NCI-H774 (cell line): ENCODE measurements at places on chromosomes 16 and 17.

DNA sequence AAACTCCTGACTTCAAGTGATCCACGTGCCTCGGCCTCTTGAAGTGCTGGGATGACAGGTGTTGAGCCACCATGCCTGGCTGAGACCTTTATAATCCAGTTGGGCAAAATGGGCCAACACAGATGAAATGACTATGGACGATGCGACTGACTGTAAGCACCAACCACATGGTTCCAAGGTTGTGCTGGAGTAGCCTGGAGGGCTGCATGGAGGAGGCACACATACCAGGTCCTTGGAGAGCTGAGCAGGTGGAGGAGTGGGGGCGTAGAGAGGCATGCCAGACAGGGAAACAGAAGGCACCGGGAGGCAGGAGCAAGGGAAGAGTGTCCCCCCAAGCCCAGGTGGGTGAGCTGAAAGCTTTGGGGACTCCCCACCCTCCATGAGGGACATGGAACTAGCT lies 85.2 kb downstream of the ABR start:
- no peak for DNase-seq

DNA sequence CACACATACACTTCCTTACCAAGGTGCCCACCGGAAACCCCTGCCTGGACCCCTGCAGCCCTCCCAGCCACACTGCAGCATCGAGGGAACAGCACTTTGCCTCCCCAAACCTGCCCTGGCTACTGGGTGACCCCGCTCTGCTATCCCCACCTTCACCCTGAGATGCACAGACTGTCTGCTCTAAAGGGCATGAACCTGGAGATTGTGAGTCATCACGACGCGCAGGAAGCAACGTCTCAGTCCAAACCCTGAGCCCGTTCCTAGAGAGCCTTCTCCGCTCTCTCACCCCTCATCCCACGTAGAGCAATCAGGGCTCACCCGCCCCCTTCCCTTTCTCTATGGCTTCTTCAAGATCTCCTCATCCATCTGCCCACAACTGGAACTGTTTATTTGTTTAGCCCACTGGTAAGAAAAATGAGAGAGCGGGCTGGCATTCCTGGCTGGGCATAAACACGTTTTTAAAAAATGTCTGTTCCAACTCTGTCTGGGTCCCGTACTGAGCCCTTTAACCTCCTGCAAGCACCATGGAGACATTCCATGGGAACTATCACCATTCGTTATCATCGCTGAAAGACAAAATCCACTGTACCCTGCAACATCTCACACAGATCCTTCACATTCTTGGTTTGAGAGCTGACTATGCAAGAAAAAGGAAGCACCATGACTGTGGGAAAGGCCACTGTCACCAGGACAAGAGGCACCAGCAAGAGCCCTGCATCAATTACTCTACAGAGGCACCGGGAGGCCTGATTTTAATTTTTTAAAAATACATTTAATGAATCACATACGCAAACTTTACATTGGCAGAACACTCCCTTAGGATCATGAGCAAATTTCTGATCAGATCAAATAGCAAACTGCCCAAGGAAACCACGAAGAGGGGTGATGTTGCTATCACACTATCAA lies 28.2 kb downstream of the ZFHX3 start:
- no peak for DNase-seq

DNA sequence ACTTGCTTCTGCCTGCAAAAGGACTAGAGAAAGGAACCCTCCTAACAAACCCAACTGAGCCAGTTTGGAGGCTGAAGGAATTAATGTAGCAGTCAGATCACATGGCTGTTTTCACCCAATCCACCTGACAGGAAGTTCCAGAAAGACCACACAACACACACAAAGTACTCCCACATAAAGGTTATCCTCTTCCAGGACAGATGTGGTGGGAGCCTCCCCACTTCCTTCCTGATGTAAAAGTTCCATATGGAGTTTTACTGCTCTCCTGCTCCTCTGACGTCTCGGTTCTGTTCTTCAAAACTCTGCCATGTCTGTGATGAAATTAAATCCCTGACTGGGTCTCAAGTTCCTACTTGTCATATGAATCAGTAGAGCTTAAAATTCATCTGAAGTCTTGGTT lies 497.0 kb upstream of the HSBP1 start:
- DNase-seq = no peak

DNA sequence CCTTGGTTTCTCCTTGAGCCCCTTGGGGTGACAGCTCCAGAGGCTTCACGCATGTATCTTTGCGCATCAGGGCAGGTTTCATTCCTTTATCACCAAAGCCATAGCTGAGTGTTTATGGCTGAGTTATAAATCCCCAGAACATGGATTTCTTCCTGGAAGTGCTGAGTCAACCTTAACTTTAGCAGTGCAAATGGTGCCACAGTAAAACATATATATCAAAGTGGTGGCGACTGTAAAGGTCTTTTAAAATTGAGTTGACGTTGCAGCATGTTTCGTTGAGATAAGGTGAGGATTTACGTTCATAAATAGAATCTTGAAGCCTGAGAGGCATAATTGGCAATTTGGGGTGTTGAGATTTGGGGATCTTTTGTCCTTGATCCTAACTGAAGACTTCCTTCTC lies 214.1 kb downstream of the HS3ST4 start:
- DNase-seq = no peak

GRCh38 chr16:88323041-88323440 lies 59.7 kb upstream of the ZNF469 start:
- DNase-seq = no peak

- DNase-seq = no peak
Observed at GRCh38 chr17:4444782-4445473, 11.2 kb downstream of the SPNS3 start.

DNA sequence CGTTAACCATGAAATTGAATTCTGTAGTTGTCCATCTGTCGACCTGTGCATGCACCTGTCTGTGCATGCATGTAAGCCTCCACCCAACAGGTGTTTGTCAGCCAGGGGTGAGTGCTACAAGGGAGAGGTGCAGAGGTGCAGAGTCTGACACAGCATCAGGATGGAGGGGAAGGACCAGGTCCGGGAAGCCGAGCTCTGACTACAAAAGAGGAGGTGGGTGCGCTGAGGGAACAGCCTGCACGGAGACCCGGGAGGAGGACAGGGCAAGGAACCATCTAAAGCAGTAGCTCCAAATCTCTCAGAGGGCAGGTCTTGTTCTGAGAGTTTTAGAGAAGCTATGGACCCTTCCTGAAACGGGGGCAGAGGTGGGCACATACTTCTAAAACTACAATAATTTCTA lies 54.1 kb downstream of the B9D1 start:
- DNase-seq = no peak

GRCh38 chr16:64365448-64365931 lies 756.4 kb downstream of the CDH11 start:
- no peak for DNase-seq

- DNase-seq = no peak
Observed at GRCh38 chr17:1160591-1161390, 19.0 kb downstream of the ABR start.

- no peak for DNase-seq
Observed at GRCh38 chr16:16909126-16909525, 530.2 kb downstream of the NPIPA7 start.

- no peak for DNase-seq
Observed at GRCh38 chr17:57662041-57662440, 83.1 kb downstream of the CCDC182 start.

GRCh38 chr16:53545433-53545832 lies 42.4 kb upstream of the AKTIP start:
- DNase-seq = no peak

DNA sequence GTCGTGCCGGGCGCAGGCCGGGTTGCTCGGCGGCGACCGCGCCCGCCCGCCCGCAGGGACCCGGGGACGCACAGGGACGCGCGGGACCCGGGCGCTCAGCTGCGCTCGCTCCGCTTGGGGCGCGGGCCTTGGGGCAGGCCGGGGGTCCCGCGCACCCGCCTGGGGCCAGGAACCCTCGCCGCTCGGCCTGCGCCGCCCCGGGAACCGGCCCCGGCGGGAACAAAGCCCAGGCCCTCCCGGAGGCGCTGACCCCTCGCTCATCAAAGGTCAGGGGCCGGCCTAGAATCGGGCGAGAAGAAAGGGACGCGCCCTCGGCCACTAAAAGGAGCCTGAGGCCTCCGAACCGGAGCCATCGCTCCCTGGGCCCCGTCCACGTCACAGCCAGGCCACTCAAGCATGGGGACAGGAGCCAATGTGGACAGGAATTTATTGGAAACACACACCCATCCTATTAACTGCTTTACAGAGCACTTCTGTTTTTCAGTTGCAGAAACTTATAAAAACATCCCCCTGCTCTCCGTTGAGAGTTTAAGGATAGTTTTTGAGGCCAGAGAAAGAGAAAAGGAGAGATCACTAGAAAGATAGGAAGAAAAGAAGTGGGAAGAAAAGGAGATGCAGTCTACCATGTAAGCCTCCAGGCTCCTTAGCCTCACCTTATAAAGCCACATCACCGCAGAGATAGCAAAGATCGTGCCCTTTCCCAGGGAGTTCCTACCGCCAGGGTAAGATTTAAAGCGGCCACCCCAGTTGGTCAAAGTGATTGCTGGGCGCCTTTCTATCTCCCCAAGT lies 558 bp upstream of the ZFHX3 start:
- DNase-seq = no peak

- no peak for DNase-seq
Observed at GRCh38 chr16:10885246-10885645, 8.2 kb downstream of the CIITA start.

- no peak for DNase-seq
Observed at GRCh38 chr16:84709609-84710008, 9.8 kb downstream of the USP10 start.

DNA sequence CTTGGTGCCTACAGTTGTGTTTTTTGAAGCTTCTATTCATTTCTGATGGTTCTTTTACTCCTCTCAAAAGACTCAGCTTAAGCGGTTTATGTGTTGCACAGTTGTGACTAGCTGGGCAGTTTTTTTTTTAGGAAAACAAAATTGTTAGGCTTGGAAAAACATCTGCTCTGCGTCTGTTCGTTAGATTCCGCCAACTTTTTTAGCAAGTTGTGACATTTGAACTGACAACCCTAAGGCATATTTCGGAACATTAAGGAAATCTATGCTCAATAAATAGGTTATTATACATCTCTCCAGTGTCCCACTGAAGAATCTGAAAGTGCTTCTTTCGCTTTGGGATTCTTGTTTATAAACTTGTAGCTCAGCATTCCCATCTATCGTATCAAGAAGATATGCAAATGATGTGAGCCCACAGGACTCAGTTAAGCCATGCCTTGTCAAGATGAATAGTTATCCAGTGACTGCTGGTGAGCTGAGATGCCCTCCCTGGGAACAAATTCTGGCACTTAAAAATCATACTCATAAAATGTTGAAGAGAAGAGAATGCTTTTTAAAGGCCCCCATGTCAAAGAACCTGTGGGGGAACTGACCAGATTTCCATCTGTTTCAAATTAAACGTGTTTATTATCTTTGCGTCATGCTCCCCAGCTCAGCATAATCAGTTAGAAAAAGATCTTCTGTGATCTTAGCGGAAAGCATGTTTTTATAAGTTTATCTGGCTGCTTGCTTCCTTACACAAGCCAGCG lies 109.0 kb upstream of the FAM20A start:
- DNase-seq = no peak

DNA sequence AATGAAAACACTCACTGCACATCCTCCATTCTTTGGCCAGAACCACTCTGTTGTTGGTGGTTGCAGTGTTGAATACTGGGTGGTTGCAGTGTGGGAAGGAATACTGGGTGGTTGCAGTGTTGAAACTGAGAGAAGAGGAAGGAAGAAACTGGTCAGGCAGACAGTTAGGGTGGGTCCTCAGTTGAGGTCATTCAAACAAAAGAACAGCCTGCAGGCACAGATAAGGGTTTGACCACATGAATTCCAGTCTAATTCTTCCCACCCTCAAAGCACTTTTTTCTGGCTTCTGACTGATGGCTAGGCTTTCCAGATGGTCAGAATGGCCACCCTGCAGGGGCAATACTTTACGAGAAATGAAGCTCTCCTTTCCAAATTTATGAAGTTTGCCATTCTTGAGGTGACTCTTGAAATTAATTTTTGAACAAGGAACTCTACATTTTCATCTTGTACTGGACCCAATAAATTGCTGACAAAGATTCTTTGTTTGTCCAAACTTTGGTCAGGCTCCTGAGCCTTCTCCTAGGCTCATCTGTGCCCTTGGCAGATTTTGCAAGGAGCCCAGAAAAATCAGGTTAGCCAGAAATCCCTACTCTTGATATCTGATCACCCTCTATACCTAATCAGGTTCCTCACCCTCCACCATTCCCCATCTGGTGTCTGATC lies 596.6 kb upstream of the CDH5 start:
- no peak for DNase-seq

GRCh38 chr17:6346156-6346786 lies 88.7 kb downstream of the AIPL1 start:
- DNase-seq = no peak

- DNase-seq = no peak
Observed at GRCh38 chr17:35934760-35935159, 4.2 kb upstream of the RDM1 start.

DNA sequence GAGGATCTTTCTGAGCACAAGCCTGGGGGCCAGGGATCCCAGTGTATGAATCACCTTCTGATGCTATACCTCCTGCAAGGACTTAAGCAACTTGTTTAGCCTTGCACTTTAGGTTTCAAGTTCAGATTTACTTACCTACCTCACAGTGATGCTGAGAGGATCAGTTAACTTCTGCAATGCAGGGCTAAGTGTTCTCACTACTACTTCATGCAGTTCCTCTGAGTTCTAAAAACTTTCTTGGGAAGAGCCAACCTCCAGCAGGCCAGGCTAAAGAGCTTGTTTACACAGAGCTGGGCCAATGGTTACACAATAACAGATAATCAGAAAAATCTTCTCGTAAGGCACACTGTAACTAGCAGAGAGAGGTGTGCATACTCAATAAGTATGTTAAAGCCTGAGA lies 13.0 kb downstream of the VEZF1 start:
- DNase-seq = no peak

- no peak for DNase-seq
Observed at GRCh38 chr16:3180445-3180878, 7.5 kb upstream of the OR1F1 start.

- DNase-seq = peak; percentile 24
Observed at GRCh38 chr17:17781591-17782496, 54.9 kb downstream of the SREBF1 start.

GRCh38 chr17:76948726-76949342 lies 80.6 kb downstream of the MGAT5B start:
- no peak for DNase-seq

GRCh38 chr16:10136916-10137315 lies 45.3 kb downstream of the GRIN2A start:
- no peak for DNase-seq
